Esophagus squamous epithelium (tissue), 5 donors: ENCODE measurements at places on chromosomes 3 and 15.

DNA sequence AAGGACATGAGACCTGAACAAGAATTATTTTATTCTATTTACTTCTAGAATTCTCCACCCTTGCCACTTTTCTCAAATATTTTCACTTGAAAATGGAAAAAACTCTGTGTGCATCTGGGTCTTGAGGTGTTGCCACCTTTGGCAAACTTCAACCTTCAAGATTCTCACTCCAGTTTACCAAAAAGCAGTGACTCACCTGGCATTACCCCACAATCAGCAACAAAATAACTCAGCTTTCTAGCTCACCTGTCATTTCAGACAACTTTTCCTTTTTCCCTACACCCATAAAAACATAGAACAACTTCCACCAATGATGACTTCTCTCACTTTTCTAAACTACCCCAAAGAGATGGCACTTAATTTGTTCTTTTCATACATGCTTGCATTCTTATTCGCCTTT lies 115.8 kb downstream of the DUT start:
- DNase-seq, result no peak

DNA sequence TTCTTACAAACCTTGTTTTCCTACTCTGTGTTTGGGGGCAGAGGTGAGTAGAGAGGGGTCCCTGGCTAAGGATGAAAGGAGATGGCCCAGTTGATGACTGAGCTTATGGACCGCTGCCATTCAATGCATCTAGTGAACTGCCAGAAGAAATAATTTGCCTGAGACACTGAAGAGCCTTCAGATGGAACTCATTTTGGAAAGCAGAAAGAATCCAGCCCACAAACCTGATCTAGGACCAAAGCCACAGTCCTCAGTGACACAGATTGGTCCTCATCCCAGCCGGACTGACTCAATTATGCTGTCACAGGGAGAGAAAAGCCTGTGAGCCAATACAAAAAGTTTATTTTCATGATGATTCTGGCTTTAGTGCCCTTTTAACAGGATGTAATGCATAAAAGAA lies 82.7 kb downstream of the CD47 start:
- no peak for DNase-seq

- DNase-seq, result no peak
These were observed 822.0 kb downstream of the CADM2 start for GRCh38 chr3:85780806-85781205.

DNA sequence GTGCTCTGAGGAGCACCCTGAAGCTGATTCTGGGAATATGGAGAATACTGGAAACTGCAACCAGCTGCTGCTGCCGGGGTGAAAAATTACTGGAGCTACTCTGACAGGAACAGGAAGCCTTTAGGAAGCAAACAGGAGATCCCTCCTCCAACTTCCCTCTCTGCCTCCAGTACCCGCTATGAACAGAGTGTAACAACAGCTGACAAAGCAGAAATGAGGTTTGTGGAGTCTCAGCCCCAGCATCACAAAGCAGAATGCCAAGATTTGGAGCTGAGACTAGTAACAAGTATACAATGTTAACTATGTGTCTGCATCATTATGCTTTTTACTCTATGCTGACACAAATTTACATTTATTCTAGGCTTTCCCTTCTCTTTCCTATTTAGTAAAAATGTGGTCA lies 22.7 kb upstream of the PIAS1 start:
- no peak for DNase-seq

DNA sequence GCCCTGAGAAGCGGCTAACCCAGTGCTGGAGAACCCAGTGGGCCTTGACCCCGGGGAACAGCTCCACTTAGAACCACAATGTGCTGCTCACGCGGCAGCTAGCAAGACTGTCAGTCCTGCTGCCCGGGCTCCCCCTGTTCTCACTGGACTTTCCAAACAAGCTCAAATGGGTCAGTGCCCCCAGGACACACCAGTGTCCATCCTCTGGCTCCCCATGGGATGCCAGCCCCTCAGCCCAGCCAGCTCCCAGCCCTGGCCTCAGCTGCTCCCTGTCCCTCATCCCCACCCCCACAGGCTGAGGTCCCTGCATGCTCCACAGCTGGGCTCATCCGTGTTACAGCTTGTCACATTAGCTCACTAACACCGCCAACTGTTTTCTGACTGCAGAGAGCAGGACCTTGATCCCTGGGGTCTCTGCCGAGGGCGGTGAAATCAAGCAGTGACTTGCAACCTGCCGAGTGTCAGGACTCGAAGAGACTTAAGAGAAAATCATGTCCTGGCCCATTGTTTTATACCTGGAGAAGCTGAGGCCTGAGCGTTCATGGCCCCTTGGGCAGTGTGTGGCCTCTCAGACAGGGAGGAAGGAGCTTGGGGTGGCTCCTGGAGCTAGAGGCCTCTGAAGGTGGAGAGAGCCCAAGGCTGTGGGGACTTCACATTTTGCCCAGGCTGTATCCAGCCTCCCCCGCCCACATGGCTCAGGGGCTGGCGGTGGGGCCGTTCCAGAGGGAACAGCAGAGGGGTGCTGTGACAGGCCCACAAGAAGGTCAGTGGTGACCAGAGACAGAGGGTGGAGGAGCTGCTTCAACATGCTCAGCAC lies 157.5 kb downstream of the MEGF11 start:
- no peak for DNase-seq

GRCh38 chr3:74631351-74632140 lies 17.1 kb upstream of the CNTN3 start:
- no peak for DNase-seq

DNA sequence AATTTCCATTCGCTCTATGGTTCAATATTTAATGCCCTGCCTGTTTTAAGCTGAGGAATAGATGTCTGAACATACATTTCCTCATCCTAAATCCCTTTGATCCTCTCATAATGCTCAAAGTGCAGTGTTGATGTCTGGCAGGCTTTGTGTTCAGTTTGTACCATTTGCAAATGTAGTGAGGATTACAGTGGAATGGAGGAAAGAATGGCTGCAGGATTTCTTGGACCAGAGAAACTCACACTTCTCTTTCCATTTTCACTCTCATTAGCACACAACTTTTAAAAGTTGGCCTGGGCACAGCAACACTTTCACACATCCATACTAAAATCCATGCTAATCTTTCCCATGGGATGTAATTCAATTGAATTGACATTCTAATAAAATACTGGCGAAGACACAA lies 28.6 kb upstream of the THRB start:
- no peak for DNase-seq
